ENCODE measurements at places on chromosomes 5 and 9.

GRCh38 chr9:86563350-86563749 is 209.1 kb upstream of the TUT7 start:
- peak; percentile 49 for DNase-seq

DNA sequence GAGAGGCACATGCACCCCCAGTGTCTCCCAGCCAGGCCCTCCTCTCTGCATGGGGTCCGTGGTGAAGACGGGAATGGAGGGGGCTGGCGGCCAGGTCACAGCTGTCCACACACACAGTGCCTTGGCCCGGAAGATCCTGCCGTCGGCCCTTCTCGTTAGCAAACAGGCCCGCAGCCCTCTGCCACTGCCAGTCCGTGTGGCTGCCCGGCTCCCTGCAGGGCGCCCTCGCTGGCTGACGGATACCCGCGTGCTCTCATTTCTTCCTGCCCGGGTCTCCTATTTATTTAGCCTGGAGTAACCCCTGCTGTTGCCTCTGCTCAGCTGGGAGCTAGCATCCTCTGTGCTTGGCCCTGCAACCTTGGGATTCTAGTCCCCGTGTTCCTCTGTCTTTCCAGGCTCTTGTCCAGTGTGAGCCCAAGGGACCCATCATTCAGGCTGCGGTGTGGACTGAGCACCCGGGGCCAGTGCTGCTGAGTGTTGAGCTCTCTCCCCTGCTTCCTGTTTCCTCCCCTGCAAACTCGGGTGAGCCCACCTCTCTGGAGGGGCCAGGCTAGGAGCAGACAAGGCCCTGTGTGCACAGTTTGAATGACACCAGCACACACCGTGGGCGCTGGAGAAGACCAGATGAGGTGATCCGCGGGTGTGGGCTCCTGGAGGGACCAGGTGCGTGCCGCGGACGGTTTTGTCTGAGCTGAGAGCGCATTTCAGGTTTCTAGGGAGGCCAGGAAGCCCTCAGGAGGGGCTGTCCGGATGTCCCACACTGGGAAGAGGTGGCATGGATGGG is 14.6 kb upstream of the RNU6ATAC start:
- DNase-seq: peak; percentile 42

DNA sequence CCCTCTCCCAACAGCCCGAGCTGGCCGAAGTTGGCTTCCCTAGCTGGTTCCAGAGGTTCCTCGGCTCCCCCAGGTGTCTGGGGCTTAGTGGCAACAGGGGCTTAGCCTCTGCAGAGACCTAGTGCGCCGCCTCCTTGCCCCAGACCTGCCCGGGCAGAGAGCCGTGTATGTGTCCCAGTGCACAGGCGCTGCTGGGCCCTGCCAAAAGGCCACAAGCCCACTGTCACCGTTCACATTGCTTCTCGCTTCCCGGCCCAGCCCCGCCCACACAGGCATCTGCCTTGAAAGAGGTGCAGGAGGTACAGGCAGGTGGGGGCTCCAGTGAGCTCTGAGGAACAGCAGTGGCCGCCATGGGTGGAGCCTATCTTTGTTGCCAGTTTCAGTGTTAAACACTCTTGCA is 2.5 kb upstream of the CACFD1 start:
- DNase-seq: no peak

DNA sequence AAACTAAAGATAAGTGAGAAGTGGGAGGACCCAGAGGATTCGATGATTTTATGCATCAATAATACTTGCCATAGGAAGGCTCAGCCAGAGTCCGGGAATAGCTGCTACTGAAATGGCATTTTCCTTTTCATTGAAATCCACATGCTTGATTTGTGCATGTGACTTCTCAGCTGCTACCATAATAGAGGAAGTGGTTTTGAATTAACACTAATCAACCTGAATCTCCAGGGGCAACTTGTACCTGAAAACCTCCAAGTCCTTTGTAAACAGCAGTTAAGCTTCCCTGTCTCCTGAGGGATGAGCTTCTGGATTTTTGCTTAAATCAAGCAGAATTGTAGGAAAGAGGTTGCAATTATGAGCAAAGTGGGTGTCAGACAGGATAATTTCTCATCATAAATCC is 124.9 kb downstream of the PPP2R2B start:
- DNase-seq: no peak

DNA sequence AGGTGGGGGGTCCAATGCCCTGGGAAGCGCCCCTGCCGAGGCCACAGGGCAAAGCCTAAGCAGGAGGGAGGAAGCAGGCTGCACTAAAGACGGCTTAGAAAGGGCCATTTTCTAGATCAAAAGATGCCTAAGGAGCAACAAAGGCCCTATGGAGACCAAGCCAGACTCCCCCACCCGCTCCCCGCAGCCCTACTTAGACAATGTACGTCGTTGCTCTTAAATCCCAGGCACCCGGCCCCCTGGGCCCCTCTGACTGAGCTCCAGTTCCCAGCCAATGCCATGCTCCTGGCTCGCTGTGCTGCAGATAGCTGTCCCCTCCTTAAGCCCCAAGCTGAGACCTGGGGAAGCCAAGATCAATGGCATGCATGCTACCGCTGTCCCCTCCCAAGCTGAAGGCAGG is 10.3 kb downstream of the IPPK start:
- DNase-seq: no peak

- no peak for DNase-seq
Observed at GRCh38 chr5:168950241-168950951, 350.5 kb downstream of the SLIT3 start.

GRCh38 chr5:20617841-20618240 is 629.8 kb upstream of the CDH18 start:
- DNase-seq: no peak

GRCh38 chr5:16082982-16083381 is 96.6 kb downstream of the MARCHF11 start:
- DNase-seq: no peak

GRCh38 chr9:121699571-121700164 is 48.2 kb downstream of the DAB2IP start:
- DNase-seq: no peak

DNA sequence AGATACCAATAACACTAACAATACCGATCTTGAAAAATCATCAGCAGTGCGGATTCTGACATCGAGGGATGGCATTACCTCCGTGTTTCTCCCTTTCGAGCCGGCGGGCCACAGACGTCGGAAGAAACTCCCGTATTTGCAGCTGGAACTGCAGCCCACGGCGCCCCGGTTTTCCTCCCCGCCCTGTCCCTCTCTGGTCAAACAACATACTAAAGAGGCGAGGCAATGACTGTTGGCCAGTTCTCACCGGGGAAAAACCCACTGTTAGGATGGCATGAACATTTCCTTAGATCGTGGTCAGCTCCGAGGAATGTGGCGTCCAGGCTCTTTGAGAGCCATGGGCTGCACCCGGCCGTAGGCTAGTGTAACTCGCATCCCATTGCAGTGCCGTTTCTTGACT is 32.8 kb downstream of the OLFM1 start:
- DNase-seq: no peak

DNA sequence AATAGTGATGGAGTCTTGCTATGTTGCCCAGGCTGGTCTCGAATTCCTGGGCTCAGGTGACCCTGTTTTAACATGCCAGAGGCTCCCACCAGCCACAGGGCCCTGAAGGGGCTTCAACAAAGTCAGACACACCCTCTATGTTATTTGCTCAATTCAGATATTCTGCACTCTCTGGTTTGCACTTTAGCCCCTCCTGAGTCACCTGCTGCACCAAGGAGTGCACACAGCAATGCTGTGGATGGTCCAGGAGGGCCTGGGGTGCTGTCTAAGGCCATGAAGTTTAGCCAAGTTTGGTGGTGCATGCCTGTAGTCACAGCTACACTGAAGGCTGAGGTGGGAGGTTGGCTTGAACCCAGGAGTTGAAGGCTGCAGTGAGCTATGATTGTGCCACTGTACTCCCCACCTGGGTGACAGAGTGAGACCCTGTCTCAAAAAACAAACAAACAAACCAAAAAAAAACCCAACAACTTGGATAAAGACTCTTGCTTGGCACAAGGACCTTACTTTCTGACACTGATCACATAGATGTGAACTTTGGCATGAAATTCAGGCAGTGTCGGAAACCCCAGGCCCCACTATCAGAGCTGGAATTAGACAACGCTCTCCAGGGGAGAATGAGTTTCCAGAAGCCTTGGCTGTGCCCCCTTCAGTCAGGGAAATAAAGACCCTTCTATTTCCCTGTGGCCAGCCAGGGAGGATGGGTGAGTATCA is 39.7 kb upstream of the CDKN2AIPNL start:
- DNase-seq: no peak

DNA sequence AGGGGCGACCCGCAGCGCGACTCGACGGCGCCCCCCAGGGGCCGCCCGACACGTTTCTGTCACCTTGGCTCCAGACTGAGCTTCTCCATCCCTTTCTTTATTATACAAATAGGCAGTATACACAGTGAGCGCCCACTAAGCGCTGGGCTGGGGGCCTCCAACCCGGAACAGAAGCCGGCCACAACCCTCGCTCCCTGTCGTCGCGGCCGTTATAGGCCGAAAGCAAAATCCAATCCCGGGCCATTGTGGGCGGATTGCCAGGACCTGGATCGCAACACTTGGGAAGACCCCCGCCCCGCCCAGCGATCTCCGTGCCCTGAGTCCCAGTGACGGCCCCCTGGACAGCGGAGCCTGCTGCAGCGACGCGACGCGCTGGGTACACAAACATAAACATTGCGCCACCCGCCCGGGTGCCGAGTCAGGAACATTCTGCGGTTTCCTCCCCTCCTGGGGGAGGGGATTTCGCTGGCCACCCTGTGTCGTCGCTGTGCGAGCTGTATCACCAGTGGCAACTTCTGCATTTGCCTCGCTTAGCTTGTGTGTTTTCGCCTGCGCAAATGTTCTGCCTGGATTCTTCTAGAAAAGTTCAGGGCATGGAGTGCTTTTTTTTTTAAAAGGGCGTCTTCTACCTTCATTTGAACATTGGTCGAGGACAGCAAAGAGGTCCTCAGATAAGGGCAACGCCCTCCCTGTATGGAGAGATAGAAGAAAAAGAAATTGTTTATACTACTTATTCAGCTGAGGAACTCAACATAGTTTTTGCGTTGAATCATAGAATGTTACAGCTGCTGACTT is 1.3 kb upstream of the DUSP1 start:
- peak; percentile 89 for DNase-seq

GRCh38 chr9:78035383-78035993 is 3.9 kb upstream of the GNAQ start:
- no peak for DNase-seq

DNA sequence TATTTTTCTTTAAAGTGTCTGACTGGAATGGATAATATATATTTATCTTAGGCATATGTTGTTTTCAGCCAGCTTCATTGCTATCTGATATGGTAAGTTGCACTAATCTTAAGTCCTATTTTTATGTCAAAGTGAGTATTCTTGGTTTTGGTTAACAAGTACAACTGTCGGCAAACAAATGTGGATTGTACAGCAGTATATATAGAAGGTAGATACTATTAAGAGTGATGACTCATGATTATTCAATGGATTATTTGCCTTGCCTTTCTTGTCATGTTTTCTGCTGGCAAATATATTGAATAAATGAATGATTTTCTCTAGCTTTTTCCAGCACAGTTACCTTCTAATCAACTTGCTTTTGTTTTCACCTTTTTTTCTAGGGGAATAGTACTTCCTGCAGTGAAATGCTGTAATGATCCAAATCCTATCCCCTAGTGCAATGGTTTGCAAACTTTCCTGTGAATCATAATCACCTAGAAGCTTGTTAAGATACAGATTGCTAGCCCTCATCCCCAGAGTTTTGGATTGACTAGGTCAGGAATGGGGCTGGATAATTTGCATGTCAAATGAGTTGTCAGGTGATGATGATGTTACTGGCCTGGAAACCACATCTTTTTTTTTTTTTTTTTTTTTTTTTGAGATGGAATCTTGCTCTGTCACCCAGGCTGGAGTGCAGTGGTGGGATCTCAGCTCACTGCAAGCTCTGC is 60.8 kb upstream of the ARRDC3 start:
- DNase-seq: no peak

GRCh38 chr9:113957351-113957750 is 81.2 kb downstream of the ZNF618 start:
- DNase-seq: no peak

- DNase-seq: no peak
Observed at GRCh38 chr9:125486576-125486975, 220.4 kb downstream of the MAPKAP1 start.

GRCh38 chr5:69038539-69038938 is 55.3 kb upstream of the SLC30A5 start:
- DNase-seq: no peak

DNA sequence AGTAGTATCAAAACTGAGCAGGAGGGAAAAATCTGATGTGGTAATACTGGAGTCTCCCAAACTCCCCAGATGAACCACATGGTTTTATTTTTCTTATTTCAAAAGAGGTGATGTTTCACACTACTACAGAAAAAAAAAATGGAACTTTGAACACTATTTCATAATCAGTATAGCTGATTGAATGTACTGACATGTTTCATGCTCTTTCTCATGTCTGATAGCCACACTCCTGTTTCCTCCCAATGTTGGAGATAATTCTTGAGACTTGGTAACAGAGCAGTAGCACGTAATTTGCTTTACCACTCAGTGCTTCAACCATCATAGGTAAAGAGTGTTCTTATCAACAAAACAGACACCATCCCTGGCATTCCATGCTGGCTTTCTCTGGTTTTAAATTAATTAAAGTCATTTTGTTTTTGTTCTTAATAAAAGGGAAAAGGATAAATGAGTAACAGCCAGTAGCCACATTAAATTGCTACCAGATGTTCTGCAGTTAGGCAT is 85.2 kb downstream of the MUSK start:
- DNase-seq: peak; percentile 38

GRCh38 chr5:74392711-74393351 is 247.7 kb downstream of the ENC1 start:
- no peak for DNase-seq

- no peak for DNase-seq
Observed at GRCh38 chr5:469752-470483, 26.9 kb downstream of the EXOC3 start.

GRCh38 chr9:71326360-71326759 is 204.9 kb upstream of the TRPM3 start:
- no peak for DNase-seq

DNA sequence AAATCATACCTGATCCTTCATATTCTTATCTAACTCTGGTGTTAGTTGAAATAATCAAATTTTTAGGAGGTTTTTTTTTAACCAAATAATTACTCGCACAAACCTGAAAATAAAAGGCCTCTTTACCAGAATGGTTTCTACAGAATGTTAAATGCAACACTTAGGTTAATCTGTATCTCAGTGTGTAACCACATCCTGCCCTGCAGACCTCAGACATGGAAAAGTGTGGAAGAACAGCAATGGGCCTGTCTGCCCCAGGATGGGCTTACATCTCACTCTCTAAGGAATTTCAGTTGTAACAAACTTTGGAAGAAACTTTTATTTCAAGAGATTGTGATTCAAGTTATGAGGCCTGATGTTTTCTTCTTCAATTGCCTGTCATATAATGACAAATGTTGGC is 32.5 kb upstream of the MIER3 start:
- no peak for DNase-seq
